Left ventricle myocardium inferior (tissue), 1 donor: ENCODE measurements at places on chromosomes 12 and 14. TPM values are rescaled to one million over a fixed set of nuclear protein-coding genes. Genes with fewer than 3 reads are reported as not detected.
A peak's percentile ranks its signal among the peaks of the same experiment; 100 is the strongest.

Gene SPTB
- total RNA-seq = 82.2 TPM

GRCh38 chr14:68568907-68569897 lies 223.7 kb downstream of the ZFP36L1 start:
- H3K36me3 ChIP-seq = no peaks in the 10 kb centered on the region
- no peak for DNase-seq
- H3K27ac ChIP-seq = peak overlapping the region; percentile 59
- H3K4me1 ChIP-seq = peaks cover 47% of the 10 kb centered on the region
- H3K27me3 ChIP-seq = no peaks in the 10 kb centered on the region

DNA sequence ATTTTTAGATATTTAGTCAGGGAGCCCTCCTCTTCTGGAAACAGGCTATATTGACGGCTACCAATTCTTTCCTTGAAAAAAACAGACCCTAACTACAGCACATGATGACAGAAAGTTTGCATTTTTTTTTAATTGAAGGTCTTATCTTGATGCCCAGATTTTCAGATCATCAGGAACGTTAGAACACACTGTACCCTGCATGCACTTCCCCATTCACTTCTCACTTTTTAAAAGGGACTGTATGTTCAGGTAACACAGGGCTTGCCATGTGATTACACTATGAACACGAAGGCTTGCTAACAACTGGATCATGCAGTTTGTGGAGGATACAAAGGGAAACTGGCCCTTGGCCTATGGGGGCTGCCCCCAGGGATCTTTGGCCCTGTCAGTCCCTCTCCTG lies 92.6 kb downstream of the RPS29 start:
- peaks cover 39% of the 10 kb centered on the region for H3K27me3 ChIP-seq
- H3K4me1 ChIP-seq = no peaks in the 10 kb centered on the region
- DNase-seq = no peak
- H3K27ac ChIP-seq = no peak overlapping the region
- H3K36me3 ChIP-seq = no peaks in the 10 kb centered on the region
- no peak overlapping the region for H3K4me3 ChIP-seq

- DNase-seq = no peak
- H3K4me1 ChIP-seq = peaks cover 36% of the 10 kb centered on the region
- H3K4me3 ChIP-seq = no peak overlapping the region
- H3K27ac ChIP-seq = no peak overlapping the region
- peaks cover 10% of the 10 kb centered on the region for H3K36me3 ChIP-seq
Measured at GRCh38 chr12:111761099-111761498, 5.6 kb upstream of the ALDH2 start.

GRCh38 chr14:73344319-73344718 lies 107.0 kb downstream of the PAPLN start:
- peaks cover 26% of the 10 kb centered on the region for H3K4me1 ChIP-seq
- no peak overlapping the region for H3K4me3 ChIP-seq
- DNase-seq = no peak
- no peaks in the 10 kb centered on the region for H3K27me3 ChIP-seq
- peak overlapping the region; percentile 66 for H3K27ac ChIP-seq
